ENCODE measurements at places on chromosomes 1 and 21. TPM values are rescaled to one million over a fixed set of nuclear protein-coding genes. Genes with fewer than 3 reads are reported as not detected.
A peak's percentile ranks its signal among the peaks of the same experiment; 100 is the strongest.

Gene OSCP1
- polyA plus RNA-seq: 23.4 TPM

Gene TMEM52
- polyA plus RNA-seq: 1.9 TPM

Gene RAB7B
- polyA plus RNA-seq: 3.2 TPM

Gene GBP3
- 21.2 TPM for polyA plus RNA-seq

Gene PWP2
- polyA plus RNA-seq: 9.9 TPM

Gene TNFRSF4
- polyA plus RNA-seq: 4.5 TPM

DNA sequence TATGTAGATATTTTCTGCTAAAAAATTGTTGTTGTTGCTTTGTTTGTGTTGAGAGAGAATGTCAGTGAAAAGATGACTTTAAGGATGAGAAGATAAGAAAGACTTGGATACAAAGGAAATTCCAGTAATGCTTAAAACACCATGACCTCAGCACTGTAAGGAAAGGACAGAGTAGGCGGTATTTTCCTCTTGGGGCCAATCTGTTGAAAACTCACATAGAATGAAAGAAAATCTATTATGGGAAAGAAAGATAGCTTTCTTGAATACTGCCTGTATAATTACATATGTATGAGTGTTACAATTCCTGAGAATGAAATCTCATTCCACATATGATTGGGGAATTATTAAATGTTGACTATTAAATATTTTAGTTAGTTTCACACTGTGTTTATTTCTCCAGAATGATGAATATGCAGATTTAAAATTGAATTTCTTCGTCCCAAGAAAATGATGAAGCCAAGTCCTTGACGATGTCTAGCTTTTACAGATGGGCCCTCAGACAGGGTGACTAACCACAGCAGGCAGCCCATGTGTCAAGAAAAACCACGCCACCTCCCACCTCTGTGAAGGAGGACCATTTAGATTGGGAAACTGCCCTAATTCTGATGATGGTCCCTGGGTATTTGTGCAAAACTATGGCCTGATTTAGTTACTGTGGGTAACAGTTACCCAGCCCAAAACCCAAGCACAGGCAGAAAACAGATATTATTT lies 49.7 kb upstream of the LMO4 start:
- DNase-seq: no peak

DNA sequence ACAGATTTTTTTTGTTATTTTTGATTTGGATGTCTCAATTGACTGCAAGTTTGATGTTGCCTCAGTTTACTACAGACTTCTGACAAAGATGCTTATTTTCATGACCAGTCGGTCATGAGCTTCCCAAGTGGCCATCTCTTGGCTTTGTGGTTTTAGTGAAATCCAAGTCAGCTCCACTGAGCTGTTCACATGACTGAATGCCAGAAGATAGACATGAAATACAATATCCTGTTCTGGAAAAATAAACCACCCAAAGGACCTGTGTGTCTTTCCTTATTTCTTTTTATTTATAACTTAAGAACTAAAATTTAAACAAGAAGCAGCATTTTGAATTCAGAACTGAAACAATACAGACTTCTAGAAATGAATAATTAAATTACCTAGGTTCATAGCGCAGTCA lies 89.3 kb downstream of the HMCN1 start:
- no peak for DNase-seq

- no peak for DNase-seq
Measured at GRCh38 chr1:56286506-56286905, 292.9 kb downstream of the PLPP3 start.

GRCh38 chr1:163378554-163378953 lies 56.8 kb downstream of the NUF2 start:
- DNase-seq: no peak

- DNase-seq: no peak
Measured at GRCh38 chr21:33339135-33339534, 14.4 kb downstream of the IFNAR1 start.

DNA sequence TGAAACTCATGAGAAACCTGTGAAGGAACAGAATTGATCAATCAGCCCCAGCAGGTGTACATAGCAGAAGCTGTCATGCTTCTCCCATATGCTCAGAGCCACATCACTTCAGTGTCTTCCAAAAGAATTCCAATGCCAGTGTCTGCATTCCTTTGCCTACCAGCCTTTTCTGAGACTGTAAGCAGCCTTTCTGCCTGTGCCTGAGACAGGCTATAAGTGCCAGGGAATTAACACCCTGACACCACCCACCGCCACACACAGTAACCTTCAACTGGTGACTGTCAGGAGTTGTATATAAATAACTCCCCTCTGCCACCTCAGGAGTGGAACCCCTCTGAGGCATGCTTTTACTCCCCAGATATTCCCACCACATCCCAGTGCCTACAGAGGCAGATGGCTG lies 38.1 kb upstream of the SLAMF9 start:
- no peak for DNase-seq

DNA sequence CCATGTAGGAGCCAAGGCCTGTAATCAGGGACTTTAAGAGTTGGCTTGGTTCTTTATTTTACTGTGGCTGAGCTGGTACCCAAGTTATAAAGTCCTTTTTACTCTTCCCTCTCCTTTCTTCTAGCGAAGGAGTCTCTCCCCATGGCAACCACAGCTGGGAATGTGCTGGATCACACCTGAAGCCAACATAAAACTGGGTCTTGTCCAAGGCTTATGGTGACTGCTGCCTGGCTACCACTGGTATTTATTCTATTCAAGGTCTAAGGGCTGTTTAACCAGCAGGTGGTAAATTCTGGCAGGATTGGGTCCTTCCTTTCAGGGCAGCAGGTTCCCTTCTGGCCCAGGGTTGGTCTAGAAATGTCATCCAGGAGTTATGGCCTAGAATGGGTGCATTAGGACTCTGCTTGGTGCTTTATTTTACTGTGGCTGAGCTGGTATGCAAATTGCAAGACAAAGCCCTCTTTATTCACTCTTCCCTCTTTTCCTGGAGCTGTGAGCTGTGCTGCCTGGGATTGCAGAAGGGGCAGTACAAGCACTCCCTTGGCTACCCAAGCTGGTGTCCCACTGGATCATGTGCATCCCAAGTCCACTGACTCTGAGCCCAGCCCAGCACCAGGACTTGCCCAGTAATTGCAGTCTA lies 26.6 kb downstream of the SLC22A15 start:
- DNase-seq: no peak

GRCh38 chr1:47184090-47184821 lies 5.6 kb downstream of the PDZK1IP1 start:
- no peak for DNase-seq

GRCh38 chr1:50702395-50702794 lies 257.7 kb downstream of the FAF1 start:
- DNase-seq: no peak

DNA sequence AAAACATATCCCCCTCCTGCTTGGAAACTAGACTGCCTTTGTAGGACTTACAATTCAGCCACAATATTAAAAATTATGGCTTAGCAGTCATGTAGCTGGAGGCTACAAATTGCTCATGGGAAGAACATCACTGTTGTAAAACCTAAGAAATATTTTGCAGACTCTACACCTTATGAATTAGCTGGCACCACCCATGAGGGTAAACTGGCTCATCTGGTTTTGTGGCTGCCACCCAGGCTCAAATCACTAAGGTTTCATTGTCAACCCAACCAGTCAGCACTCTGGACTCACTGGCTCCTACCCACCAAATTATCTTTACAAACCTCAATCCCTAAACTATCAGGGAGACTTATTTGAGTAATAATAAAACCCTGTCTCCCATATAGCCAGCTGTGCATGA lies 100.7 kb upstream of the OLFM3 start:
- DNase-seq: no peak

DNA sequence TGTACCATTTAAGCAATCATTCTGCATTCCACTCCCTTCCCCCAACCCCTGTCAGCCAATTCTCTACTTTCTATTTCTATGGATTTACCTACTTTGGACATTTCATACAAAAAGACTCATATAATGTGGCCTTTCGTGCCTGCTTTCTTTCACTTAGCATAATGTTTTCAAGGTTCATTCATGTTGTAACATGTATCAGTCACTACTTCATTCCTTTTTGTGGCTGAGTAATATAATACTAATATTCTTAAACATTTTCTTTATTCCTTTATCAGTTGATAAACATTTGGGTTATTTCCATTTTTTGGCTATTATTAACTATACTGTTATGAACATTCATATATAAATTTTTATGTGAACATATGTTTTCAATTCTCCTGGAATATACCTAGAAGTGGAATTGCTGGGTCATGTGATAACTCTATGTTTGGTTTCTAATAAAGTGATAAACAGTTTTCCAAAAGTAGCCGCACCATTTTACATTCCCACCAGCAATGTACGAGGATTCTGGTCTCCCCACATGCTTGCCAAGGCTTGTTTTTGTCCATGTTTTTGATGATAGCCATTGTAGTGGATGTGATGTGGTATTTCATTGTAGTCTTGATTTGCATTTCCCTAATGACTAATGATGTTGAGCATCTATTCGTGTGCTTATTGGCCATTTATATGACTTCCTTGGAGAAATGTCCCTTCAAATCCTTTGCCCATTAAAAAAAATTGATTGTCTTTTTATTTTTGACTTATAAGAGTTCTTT lies 61.9 kb upstream of the GNG12 start:
- no peak for DNase-seq

GRCh38 chr1:29569971-29570634 lies 333.8 kb downstream of the PTPRU start:
- DNase-seq: peak; percentile 50

GRCh38 chr1:196493881-196494280 lies 114.4 kb downstream of the KCNT2 start:
- no peak for DNase-seq

Measured in left lung (tissue), 14 donors.